ENCODE measurements at places on chromosomes 6 and 20.

DNA sequence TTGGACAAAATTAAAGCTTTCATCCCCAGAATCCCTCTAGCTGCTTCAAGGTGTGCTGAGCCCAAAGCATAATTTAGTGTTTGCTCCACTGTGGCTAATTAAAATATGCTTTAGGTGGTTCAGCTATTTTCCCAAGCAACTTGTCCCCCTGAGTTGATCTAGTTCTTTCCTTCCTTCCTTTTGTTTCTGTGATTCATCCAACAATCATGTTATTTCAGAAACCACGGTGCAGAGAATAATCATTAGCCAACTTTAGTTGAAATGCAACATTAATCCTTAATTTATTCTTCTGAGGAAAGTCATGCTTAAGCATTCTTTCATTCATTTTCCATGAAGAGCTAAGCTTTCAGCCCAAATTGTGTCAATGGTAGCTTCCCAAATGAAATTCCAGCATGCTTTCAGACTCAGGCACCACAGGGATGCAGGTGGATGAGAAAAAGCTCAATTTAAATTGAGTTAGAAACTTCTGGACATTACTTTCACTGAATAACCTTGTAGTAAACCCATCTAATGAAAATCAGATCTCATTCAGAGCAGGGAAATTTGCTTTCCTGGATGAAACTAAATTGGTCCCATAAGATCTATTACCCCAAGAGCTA lies 209.0 kb upstream of the NT5E start:
- no peak for DNase-seq

- DNase-seq = no peak
These were observed 210.5 kb downstream of the ERMARD start for GRCh38 chr6:169961772-169962561.

DNA sequence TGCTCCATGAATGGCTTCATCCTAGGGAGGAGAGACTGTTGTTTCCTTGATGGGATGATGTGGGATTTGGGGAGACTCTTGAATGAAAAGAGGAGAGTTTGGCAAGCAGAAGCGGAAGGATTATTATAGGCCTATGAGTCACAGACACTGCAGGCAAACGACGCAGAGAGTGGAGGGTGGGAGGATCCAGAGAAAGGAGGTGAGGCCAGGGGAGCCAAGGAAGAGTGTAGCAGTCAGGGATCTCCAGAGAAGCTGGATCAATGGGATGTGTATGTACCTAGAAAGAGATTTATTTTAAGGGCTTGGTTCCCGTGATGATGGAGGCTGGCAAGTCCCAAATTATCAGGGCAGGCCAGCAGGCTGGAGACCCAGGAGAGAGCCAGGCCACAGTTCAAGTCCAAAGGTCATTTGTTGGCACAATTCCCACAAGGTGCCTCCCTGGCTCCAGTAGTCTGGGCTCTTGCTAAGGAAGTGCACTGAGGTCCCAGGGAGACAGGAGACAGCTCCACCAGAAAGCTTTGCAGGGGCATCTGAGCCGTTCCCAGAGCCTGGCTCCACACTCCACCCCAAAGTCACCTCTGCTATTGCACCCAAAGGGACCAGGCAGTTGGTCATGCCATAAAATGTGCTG lies 76.0 kb downstream of the ADTRP start:
- peak; percentile 74 for DNase-seq

DNA sequence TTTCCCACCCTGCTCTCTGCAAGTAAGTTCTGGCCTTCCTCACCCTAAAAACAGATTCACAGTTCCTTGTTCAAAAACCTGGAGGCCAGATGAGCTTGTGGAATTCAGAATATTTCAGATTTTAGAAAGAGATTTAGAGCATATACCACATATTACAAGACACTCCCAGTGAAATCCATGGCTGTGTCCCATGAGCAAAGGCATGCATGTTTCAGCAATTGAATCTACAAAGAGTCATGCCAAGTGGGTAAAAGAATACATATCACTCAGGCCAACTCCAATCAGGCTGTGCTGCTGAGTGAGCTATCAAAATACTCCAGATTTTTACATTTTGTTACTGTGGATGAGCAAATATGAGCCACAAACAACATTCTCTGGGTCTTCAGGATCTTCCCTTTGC lies 10.2 kb upstream of the NEDD9 start:
- DNase-seq = no peak

- DNase-seq = no peak
These were observed 67.4 kb downstream of the UST start for GRCh38 chr6:148814082-148814790.
